ENCODE measurements at places on chromosomes 13 and 19.
A peak's percentile ranks its signal among the peaks of the same experiment; 100 is the strongest.

DNA sequence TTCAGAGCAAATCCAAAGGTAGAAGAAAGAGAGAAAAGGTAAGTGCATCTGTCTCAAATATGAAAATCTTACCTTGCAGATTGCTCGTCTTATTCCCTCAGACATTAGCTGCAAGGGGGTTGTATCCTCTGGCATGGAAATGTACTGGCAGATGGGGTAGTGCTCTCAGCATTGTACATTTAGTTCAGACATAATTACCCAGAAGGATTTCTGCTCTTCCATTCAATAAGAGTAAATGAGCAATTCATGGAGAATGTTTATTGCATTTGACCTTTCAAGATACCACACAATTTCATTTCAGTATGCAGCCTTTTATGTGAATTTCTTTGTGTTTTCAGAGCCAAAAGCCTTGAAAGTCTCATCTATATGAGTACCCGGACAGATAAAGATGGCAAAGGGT is 63.8 kb downstream of the SCEL start:
- DNase-seq, result no peak

- peak; percentile 50 for DNase-seq
These were observed 100.8 kb downstream of the STK24 start for GRCh38 chr13:98476106-98476505.

DNA sequence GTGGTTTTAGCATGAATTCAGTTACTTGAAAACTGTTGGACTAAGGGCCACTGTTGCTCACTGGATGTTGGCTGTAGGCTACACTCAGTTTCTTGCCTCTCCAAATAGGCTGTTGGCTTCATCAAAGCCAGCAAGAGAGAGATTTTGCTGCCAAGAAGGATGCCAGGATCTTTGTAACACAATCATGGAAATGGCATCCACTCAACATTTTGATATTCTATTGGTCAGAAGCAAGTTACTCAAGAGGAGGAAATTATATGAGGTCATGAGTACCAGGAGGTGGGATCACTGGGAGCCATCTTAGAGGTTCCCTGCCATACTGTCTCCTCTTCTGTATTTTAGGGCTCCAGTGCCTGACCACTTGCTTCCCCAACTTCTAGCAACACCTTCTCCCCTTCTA is 30.6 kb downstream of the SYDE1 start:
- no peak for DNase-seq

DNA sequence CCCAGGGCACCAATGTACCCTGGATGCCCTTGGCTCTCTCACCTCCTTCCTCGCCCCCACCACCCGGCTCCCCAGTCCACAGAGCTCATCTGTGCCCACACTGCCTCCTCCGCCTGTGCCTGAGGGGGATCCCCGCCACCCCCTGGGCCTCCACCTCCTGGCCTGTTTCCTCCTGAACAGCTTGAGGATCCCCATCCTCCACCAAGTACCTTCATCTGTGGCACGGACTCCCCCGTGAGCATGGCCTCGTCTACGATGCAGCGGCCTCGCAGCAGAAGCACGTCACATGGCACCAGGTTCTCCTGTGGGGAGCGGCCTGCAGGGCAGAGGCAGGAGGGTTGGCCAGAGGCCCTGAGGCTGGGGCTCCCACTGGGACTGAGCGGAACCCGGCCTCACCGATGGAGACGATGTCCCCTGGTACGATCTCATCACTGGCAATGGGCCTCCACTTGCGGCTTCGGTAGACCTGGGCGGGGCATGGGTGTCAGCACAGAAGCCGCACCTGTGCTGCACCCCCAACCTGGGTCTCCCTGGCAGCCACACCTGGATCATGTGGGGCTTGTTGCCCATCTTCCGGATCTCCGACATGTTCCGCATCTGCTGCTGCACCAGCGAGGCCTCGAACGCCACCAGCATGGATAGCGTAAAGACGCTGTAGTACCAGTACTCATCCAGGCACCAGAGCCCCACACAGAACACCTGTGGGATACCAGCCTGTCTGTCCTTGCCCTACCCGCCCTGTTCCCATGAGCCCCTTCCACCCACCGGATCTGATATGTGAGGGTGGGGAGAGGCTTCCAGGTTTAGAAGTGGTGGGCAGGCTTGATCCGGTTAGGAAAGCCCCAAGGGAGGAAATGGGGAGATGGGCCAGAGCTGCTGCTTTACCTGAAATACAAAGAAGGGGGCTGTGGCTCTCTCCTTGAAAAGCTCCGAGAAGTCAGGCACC is 6.8 kb downstream of the ATP13A1 start:
- no peak for DNase-seq

GRCh38 chr13:91184244-91184926 is 163.1 kb upstream of the MIR17HG start:
- no peak for DNase-seq

- DNase-seq, result peak; percentile 8
These were observed 609 bp downstream of the EPS15L1 start for GRCh38 chr19:16470911-16471811.

GRCh38 chr13:106140476-106140875 is 395.0 kb downstream of the EFNB2 start:
- no peak for DNase-seq
